Foreskin keratinocyte (primary cell): ENCODE measurements at places on chromosomes 11 and 22.

GRCh38 chr11:575313-575995 is 816 bp upstream of the PHRF1 start:
- no peak for DNase-seq

GRCh38 chr11:113188371-113188834 is 126.0 kb upstream of the TTC12 start:
- DNase-seq: no peak

GRCh38 chr11:118056806-118057205 is 20.1 kb upstream of the TMPRSS4 start:
- DNase-seq: no peak

- DNase-seq: no peak
Measured at GRCh38 chr11:133898031-133898769, 52.9 kb upstream of the SPATA19 start.

GRCh38 chr11:47001781-47002181 is 65.2 kb downstream of the CSTPP1 start:
- DNase-seq: no peak

DNA sequence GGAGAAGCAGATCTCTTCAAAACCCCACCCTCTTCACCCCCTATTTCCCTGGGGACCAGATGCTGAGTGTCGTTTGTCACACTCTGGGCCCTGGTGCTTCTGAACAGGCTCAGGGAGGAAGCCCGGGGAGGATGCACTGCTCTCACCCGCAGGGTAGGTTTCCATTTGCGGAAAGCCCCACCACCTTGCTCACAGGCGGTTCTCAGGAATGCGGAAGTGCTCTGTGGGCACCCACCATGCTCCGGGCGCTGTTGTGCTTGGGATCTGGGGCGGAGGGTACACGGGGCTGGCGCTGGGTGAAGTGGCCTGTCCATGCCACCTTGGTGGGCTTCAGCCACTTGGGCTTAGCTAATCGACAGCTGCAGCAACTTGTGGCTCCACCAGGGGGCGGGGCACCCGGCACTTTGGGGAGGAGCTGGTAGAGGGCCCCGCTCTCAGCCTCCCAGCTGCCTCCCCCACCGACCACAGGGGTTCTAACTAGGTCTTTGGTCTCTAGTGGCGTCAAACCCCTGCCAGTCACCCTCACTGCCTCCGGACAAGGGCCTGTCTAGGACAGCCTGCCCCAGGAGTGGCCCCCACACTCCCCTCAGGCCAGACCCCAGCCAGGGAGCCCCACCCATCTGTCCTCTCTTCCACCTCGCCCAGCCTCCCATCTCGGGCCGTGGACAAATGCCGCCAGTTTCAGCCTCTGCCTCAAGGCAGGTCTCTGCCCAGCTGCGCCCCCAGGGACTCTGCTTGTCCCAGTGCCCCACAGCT is 7.4 kb downstream of the NDUFV1 start:
- peak; percentile 60 for DNase-seq

DNA sequence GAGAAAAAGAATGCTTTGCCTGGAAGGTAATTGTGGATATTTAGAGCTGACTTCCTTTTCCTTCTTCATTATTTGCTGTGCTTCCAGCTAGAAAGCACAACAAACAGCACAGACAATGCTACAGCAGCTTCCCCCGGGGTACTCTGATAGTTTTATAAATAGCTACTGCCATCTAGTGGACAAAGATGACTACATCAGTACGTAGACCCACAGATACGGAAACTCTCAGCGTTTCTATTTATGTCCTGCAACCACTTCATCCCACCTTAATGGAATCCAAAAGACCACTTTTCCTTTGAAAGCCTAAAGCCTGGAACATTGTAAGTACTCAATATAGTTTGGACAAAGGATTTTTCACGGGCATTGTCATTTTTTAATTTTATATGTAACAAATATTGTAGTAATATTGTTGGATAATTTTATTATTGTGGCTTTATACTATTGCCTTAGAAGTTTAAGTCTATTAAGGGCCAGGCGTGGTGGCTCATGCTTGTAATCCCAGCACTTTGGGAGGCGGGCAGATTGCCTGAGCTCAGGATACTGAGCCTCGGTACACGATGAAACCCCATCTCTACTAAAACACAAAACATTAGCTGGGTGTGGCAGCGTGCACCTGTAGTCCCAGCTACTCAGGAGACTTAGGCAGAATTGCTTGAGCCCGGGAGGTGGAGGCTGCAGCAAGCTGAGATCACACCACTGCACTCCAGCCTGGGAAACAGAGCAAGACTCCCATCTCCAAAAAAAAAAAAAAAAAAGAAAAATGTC is 7.5 kb downstream of the HSPA8 start:
- peak; percentile 63 for DNase-seq

GRCh38 chr22:49776891-49777290 is 50.8 kb downstream of the BRD1 start:
- peak; percentile 23 for DNase-seq

- DNase-seq: peak; percentile 14
Measured at GRCh38 chr11:16000065-16000464, 356.3 kb downstream of the SOX6 start.

GRCh38 chr11:108111126-108111525 is 10.2 kb upstream of the ACAT1 start:
- DNase-seq: no peak

DNA sequence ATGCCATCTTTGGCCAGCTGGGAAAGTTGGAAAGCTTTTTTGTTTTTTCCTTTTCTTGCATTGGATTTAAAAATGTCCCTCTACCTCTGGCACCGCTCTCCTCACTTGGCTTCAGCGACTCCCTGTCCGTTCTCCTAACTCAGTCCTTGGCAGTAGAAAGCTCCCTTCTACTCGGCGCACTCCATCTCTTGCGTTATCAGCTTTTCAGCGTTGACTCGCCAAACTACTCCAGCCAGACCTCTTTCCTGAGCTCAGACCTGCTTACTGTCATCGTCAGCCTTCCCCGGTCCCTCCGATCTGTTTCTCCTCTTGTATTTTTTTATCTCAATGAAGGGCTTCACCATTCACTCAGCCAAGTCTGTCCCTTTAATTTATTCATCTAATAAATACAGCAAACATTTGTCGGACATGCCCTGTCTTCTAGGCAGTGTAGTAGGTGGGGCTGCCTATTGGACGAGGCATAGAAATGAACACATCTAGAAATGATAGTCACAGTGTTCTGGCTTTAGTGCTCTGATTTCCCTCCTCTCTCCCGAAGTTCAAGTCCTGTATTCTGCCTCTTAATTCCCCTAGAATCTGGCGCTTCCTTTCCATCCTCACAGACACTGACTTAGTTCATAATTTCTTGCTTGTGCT is 839 bp downstream of the CEP164 start:
- DNase-seq: peak; percentile 35

DNA sequence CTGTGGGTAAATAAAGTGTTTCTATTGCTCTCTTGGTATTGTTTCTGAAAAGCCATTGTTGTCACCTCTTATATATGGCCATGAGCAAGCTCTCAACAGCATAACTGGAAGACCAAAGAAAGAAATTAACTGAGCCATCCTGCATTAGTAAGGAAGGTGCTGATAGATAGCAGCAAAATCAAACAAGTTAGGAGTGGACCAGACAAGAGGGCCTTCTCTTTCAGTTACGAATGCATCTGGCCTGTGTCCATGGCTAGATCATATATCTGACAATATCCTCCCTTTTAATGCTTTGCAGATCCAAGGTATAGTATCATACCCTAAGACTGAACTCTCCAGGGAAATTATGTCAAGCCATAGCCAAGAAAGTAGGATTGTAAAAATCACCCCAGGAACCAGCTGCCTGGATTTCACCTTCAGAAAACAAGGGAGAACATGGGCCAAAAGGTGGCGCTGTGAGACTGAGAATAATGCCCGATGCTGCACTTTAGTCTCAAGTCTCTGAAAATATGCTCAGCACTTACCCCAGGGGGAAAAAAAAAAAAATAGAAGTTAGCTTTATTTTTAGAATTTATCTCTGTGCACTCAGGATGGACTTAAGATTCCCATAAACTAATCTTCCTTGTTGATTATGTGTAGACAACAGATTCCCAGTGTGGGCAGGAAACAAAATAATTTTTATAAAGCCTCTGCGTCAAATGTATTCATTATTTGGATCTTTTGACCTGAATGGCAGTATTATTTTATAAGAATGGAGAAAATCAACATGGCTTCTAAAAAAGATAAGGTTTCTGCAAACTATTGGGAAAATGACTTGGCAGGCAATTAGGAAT is 415.1 kb downstream of the ETS1 start:
- DNase-seq: peak; percentile 41

DNA sequence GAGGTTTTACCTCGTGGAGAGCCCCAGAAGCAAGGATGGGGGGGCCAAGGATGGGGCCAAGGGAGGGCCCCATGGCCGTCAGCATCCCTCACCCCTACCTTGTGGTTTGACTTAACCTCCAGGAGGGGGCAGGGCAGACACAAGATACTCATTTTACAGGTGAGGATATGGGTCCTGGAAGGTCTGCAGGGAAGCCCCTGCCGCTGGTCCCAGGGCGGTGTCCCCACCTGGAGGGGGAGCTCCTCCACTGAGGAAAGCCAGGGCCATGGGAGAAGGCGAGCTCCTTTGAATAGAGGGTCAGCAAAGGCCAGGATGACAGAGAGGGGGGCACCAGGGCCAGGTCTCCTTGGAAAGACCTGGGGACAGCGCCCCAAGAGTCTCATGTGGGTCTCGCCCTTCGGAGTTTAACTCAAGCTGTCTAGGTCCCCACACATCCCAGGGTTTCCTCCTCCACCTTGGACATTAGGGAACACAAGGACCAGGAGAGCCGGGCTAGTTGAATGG is 5.9 kb upstream of the ADORA2A start:
- no peak for DNase-seq

- no peak for DNase-seq
Measured at GRCh38 chr11:65125197-65126056, 3.3 kb downstream of the MRPL49 start.

GRCh38 chr11:1326435-1327063 is 17.1 kb upstream of the TOLLIP start:
- DNase-seq: no peak

- DNase-seq: no peak
Measured at GRCh38 chr11:55503449-55503848, 50.8 kb upstream of the OR4C15 start.

DNA sequence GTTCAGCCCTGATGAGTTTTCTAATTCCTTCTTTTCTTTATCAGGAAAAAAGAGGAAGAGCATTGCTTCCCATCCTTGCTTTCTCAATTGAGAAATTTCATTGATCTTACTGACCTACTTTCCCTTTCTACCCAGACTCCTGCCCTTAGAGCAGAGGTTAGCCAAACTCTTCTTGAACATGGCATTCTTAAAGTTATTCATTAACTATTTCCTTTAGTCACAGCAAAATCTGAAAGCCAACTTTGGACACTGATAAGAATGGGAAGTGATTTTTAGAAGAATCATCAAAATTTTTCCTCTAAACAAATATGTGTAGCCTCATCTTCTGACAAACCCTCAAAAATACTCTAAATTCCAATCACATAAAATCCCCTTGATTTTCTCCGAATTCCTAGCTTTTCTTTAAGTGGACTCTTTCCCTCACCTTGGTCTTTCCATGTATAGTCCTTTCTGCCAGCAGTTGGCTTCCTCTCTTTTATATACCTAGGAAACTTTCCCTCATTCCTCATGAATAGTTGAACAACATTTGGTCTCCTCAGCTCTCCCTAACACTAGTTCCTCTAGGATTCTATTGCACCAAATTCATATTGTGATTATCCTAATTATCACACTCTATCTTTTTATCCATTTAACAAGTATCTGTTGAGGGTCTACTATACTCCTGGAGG is 566.7 kb upstream of the CCDC90B start:
- no peak for DNase-seq

- DNase-seq: no peak
Measured at GRCh38 chr22:46612341-46612903, 7.8 kb upstream of the GRAMD4 start.

DNA sequence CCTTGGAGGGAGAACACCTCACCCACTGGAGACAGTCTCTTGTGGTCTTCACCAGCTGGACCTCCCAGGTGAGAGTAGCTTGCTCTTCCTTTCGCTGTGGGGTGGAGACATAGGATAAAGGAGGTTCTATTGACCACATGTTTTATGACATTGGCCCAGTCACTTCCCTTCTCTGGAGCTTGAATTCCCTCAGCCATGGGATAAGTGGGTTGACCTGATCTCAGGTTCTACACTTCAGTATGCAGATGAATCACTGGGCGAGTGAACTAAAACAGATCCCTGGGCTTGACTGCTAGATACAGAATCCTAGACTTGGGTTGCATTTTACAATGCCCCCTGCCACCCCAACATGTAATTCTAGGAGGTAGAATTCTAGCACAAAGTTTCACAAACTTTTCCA is 54.8 kb upstream of the PRSS23 start:
- DNase-seq: peak; percentile 44

- DNase-seq: no peak
Measured at GRCh38 chr11:3122775-3123201, 42.3 kb downstream of the OSBPL5 start.

DNA sequence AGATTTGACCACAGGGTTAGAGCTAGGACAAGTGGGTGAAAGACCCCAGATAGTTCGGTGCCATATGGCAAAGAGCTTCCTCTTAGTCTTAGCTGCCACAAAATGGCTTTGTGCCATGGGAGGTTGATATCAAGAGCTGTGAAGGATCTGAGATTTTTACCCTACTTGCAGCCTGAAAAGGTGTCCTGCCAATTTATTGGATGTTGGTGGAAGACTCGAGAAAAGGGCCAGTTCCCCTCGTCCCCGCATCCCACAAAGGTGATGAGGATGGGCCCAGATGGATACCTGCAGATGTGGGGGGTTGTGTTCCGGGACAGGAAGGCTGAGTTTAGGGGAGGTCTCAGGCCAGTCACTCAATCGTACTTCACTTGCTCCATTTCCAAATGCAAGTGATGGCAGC is 27.2 kb downstream of the YDJC start:
- DNase-seq: no peak

DNA sequence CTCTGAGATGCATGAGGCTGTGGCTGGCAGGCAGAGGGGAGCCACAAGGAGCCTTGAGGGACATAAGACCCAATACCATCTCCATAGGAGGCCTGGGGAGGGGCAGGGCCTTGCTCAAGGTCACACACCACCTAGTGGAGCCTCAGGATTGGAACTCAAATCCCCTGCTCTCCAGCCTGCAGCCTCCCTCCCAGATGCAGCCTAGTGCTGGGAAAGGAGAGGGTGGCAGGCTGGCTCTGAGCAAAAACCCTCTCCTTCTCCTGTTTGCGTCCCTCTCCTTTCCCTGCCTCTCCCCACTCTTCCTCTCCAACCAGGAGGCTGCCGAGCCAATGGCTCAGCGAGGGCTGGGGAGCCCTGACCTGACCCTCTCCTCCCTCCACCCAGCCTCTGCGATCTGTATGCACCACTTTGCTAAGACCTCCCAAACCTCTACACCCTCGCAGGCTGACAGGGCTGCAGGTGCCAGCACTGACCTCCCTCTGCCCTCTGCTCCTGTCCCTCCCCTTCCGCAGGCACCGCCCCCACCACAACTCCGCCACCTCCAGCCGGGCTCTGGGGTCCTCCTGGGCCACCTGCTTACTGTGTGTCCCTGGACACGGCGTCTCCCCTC is 14.7 kb downstream of the IGLL1 start:
- no peak for DNase-seq

GRCh38 chr11:27864091-27864491 is 163.8 kb upstream of the BDNF start:
- no peak for DNase-seq

GRCh38 chr11:134583397-134583990 is 171.5 kb upstream of the B3GAT1 start:
- DNase-seq: no peak

- peak; percentile 17 for DNase-seq
Measured at GRCh38 chr11:71182791-71183677, 69.3 kb downstream of the SHANK2 start.

GRCh38 chr22:50506611-50507420 is 686 bp downstream of the LMF2 start:
- no peak for DNase-seq
